H9 (cell line): ENCODE measurements at places on chromosomes 4 and X.

DNA sequence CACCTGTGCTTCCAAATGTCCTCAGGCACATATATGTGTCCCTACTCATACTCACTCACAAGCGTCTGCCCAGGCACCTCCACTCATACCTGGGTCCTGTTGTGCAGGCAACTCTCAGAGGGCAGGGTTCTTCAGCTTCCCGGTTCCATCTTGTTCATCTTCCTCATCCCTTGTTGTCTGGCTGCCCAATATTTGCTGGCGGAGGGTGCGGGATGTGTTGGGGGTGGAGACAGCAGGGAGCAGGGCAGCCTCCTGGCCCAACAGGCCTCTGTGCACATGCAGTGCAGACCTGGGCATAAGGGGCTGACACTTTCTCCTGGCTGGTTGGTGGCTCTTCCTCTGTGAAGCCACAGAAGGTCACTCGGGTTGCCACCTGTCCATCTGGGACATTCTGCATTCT is 32.1 kb downstream of the NBDY start:
- no peak for DNase-seq

DNA sequence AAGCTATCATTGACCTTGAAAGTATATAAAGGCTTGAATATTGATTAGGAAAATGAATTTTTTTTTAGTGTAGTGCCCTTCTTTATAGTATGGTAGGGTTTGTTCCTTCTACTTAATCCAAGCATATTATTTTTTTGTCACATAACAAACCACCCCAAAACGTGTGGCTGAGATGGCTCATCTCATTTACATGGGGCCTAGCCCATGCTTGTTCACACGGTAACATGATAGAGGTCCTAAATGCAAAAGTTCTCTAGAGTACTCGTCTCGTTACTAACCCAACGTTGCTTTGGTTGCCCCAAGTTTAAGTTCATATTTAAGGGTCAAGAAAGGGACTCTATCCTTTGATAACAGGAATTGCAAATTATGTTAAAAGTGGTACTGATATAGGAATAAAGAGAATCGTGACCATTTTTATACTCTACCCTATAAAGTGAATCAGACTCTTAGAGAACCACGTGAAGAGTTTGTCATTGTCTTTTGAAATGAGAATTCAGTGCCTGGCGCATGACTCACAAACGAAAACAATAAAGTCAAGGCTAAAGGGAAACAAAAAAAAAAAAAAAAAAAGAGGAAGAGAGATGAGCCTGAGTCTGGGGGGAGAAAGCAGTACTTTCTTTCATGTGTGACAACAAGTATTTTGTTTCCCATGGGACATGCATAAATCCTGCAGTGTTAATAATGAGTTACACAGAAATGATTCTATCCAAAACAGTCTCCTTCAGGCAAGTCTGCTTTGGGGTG is 402.8 kb upstream of the NWD2 start:
- no peak for DNase-seq

DNA sequence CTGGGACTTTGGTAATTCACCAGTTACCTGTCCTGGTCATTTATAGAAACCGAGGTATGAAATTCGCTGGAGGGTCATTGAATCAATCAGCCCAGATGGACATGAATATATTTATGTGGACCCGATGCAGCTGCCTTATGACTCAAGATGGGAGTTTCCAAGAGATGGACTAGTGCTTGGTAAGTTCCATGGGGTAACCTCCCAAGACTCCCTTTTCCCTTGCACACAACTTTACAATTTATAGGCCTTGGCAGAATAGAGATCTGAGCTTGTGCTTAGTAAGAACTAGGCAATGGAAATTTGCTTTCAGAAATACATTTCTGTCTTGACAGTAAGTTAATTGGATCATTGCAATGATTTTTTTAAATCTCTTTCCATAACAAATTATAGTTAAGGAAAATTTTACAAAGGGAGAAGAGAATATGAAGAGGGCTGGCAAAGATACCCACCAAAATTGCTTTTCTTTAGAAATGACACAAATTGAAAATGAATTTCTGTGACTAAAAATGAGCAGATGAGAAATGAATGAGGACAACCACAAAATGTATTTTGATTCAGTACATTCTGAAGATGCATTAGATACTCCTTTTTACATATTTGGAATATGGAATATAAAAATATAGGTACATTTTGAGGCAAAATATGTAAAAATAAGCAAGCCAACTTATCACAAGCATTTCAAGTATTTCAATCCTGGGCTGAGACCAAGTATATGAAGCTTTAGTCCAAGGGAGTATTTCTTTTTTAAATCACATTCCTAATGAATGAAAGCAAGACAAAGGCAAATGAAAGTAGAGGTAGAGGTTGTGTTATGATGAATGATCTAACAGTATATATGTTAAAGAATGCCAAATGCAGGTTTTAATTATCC is 45.9 kb downstream of the PDGFRA start:
- no peak for DNase-seq

DNA sequence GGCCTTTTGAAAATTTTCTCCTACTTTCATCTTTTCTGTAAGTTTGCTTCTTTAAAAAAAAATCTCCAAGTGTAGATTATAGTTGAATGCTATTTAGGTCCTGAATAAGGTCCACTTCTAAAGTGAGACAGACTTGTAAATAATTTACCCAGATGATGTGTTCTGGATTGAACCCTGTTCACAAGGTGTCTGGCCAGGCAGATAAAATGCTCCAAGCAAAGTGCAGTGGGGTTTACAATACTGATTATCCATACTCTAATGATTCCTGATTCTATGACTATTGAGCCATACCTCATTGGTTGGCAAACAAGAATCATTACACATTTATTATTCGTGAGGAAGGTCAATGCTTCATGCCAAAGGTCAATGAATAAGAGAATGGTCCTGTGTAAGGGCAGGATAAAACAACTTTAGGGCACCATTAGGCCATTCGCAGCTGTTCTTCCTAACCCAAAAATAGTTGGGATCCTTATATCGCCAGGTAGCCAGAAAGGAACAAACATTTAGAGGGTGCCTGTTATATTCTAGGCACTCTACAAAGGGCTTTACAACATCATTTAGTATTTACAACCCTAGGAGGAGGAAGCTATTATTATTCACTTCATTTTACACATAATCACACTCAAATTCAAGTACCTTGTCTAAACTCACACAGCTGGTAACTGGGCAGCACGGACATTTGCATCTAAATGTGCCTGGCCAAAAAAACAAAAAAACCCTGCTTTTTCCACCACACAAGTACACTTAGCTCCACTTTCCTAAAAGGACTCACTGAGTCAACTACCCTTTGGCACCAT is 18.6 kb upstream of the SAT1 start:
- no peak for DNase-seq

- no peak for DNase-seq
Measured at GRCh38 chr4:88757067-88757466, 59.4 kb upstream of the NAP1L5 start.

DNA sequence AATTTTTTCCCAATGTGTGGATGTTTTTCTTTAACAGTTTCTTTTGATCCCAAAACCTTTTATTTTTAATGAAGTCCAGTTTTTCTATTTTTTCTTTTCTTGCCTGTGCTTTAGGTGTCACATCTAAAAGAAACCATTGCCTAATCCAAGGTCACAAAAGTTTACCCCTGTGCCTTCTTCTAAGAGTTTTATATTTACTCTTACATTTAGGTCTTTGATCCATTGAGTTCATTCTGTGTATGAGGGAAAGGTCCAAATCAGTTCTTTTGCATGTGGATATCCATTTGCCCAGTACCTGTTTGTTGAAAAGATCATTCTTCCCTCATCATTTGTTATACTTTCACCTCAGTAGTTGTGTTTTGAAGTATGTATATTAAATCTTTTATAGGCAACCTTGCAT is 13.0 kb downstream of the LRP2BP start:
- no peak for DNase-seq

- peak; percentile 58 for DNase-seq
Measured at GRCh38 chr4:14196131-14196530, 568.6 kb upstream of the BOD1L1 start.

DNA sequence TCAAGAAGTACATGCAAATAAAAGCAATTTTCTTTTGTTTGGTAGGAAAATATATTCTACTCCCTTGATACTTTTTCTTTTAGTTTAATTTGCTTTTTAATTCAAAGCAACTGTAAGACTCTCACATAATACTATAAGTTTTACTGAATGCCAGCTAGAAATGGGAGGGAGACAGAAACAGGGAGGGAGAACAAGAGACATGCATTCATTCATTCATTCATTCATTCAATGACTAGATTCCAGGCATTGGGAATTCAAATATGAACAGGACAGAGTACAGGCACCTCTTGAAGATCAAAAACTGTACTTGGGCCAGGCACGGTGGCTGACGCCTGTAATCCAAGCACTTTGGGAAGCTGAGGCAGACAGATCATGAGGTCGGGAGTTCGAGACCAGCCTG is 85.6 kb downstream of the THOC2 start:
- DNase-seq = no peak

- peak; percentile 36 for DNase-seq
Measured at GRCh38 chrX:70479922-70480659, 35.5 kb downstream of the DLG3 start.

DNA sequence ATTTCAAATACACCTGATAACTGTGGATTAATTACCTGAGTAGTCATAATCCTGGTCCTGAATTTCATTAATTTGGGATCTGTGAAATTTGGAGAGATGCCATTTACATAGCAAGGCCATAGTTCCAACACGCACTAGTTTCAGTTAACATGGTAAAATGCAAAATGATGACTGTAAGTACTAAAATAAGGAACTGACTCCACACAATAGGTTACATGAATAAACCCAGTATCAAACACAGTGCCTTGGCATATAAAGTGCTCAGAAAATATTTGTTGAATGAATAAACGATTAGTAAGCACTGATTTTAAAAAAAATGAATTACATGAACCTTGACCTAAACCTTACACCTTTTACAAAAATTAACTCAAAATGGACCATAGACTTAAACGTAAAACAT is 9.0 kb downstream of the FBXO8 start:
- DNase-seq = no peak

DNA sequence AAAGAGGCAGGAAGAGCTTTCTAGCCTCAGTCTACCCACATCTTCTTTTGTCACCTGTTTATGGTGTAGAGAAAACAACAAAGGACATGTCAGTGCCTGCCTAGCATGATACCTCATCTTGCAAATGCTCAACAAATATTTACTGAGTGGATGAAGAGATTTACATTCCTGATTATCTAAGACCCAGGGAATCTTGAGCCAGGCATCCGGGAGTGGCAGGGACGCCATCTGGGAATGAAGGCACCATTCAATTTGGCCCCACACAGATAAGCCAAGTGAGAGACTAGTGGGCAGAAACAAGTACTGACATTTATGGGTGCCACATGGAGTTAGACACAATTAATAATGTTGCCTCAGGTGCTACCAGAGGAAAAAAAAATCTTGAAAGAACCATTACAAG is 36.8 kb upstream of the CASK start:
- no peak for DNase-seq

GRCh38 chr4:112775801-112776200 is 138.9 kb downstream of the LARP7 start:
- DNase-seq = no peak

DNA sequence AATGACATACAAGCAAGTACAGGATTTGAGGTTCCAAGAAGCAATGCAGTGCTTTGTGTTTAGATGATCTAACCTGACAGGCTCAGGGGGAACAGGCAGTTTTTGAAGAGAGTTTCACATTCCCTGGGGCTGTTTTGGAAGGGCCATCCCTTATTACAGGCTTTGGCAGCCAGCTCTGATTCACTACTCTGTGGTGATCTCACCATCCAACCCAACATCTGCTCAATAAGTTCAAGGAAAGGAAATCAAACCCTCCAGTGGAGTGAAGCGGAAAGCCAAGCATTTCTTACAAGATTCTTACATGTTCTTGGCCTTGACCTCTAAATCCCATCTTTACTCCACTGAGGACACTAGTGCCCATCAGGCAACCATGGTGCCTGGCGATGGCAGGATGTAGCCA is 7.5 kb downstream of the IDS start:
- DNase-seq = no peak

GRCh38 chr4:172826346-172826745 is 342.3 kb upstream of the GALNT7 start:
- no peak for DNase-seq

DNA sequence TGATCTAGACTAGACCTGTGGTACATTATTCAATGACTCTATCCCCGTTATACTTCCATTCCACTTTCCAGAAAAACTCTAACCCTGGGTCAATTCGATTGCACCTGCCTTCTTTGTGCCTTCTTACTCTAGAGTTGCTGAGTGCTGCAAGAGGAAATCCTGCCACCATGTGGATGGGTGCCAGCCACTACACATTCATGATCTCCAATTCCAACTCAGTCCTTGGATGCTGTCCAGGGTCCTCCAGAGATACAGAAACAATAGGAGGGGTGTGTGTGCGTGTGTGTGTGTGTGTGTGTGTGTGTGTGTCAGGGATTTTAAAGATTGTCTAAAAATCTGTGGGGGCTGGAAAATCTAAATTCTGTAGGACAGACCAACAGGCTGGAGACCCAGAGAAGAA is 42.9 kb upstream of the INTS6L start:
- peak; percentile 58 for DNase-seq

- no peak for DNase-seq
Measured at GRCh38 chr4:151034829-151035228, 19.7 kb upstream of the LRBA start.

DNA sequence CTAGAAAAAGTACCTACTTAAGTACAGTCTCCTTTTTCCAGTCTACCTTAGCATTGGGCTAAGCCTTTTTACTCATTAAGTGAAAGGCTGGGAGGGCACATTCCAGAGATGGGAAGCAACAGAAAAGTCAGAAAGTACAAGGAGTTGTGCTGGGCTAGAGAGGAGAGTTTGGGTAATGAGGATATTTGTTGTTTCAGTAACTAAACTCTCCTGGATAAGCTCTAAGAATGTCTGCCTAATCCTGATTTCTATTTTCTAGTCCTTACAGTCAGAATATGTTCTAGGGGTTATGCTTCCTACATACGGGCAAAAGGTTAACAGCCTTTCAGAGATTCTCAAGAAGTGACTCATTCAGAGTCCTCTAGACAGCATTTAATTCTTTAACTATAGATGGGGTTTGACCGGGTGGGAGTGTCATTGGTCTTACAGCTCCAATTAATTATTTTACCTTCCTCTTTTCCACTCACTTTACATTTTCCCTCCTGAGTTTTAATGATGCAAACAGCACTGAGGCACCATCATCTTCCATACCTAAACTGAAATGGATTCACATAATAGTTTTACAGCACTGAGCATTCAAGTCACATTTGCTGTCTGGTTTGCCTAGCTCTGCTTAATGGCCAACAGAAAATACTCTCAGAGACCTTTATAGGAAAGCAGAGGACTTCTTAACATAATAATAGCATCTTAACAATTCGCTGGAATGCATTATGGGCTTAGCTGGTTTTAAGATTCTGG is 42.9 kb downstream of the USP26 start:
- DNase-seq = no peak
